ENCODE measurements at places on chromosomes 3 and 15. TPM values are rescaled to one million over a fixed set of nuclear protein-coding genes. Genes with fewer than 3 reads are reported as not detected.

RARB gene
- 14.4 TPM for total RNA-seq

CACNA2D2 gene
- total RNA-seq: 4.3 TPM

BCL6 gene
- total RNA-seq: 19.2 TPM

KLHL40 gene
- total RNA-seq: 159 TPM

TRAT1 gene
- total RNA-seq: not detected

Measured in tongue (tissue), 3 donors.